Activated T-helper 2 cell treated with anti-CD3 and anti-CD28 coated beads, Interferon-gamma antibody, Interleukin-2, Interleukin-4, amounts not matched to agents 10 μg/mL and 5 μg/mL and 100 μg/mL, durations not matched to agents 14 hours and 24 hours and 36 hours (primary cell): ENCODE measurements at places on chromosomes 7 and 10. TPM values are rescaled to one million over a fixed set of nuclear protein-coding genes. Genes with fewer than 3 reads are reported as not detected.

Gene SPDYE16
- total RNA-seq = 0.14 and 0.30 TPM in 2 replicates

Gene COX15
- total RNA-seq = 33.9 and 35.2 TPM in 2 replicates

Gene HSPA14
- 34.1 and 34.5 TPM in 2 replicates for total RNA-seq

Gene C10orf105
- 0.11 and 0.18 TPM in 2 replicates for total RNA-seq

Gene FRMPD2
- 0.09 TPM in 1 of 2 replicates, not detected in the other for total RNA-seq

Gene CFAP43
- total RNA-seq = 0.07 TPM in 1 of 2 replicates, not detected in the other

Gene PHKG1
- 2.5 and 3.6 TPM in 2 replicates for total RNA-seq

Gene ZNF853
- 0.23 TPM in 2 replicates for total RNA-seq

Gene LHFPL3
- total RNA-seq = not detected in 2 replicates

Gene ZNF775
- 4.5 and 5.5 TPM in 2 replicates for total RNA-seq

Gene CALML5
- total RNA-seq = not detected in 2 replicates

Gene AKR1C3
- 0.34 and 0.53 TPM in 2 replicates for total RNA-seq

Gene ASB15
- not detected in 2 replicates for total RNA-seq

Gene UCMA
- total RNA-seq = not detected in 2 replicates

Gene AKR1C8
- not detected in 2 replicates for total RNA-seq

Gene CAV2
- not detected in 2 replicates for total RNA-seq

Gene SRRT
- 280 and 290 TPM in 2 replicates for total RNA-seq
